Head of caudate nucleus (tissue), 42 donors: ENCODE measurements at places on chromosomes 5 and 9.

DNA sequence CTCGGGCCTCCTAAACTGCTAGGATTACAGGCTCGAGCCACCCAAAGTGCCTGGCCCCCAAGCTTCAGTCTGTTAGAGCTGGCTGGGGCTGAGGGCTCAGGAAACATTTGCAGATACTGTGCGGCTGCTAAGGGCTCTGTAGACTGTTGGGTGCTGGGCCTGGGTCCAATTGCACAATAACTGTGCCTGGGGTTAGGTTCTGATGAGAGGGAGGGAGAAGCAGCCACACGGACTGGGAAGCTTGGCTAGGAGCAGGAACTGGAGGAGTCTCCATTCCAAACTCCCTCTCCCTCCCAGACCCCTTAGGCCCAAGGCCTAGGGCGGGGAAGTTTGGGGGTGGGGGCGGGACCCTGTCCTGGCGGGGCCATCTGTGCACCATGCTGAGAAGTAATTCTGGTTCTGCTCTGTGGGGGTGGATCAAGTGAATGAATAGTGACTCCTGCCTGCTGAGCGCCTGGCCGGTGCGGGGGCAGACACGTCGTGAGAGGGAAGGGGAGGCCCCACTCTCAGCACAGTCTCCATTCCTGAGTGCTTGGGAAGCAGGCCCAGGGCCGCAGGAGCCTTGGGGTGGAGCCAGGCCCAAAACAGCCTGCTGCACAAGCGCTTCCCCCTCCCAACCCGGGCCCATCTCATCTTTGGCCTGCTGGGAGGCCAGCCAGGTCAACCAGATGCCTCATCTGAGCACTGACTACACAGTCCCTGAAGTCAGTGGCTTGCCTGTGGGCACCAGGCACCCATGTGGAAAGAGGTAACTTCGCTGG lies 1.5 kb downstream of the ASS1 start:
- no peak for DNase-seq

DNA sequence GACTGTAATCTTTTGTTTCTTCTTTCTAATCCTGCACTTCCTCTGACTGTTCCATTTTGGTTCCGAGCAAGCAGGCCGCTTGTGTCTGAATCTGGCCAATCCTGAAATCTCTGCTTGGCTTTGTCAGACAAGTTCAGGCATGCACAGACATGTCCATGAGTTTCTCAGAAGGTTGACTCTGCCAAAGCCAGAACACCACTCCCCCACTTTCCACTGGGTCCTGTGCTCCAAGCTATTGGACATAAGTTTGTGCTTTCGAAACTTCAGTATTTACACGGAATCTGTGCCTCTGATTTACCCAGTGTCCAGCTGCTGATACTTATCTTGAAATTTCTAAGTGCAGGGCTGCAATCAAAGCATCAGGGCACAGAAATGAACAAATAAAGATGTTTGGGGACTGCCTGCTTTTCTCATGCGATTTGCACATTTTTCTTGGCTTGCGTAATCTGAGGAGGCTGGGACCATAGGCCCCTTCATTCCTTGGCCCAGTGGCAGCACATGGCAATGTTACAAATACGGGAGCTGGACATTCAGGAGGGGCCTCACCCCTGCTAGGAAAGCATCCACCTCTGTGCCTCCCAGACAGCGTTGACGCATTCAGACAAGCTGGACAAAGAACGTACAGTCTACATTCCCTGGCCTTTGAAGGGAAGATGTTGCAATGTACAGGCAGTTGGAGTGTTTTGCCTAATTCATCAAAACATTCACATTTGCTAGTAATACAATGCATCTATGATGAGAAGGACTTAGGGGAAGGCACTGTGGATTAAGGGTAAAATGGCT lies 209.2 kb upstream of the PAPPA start:
- no peak for DNase-seq

GRCh38 chr9:81237565-81238231 lies 451.6 kb downstream of the TLE1 start:
- no peak for DNase-seq

- no peak for DNase-seq
Observed at GRCh38 chr9:119697996-119698395, 328.8 kb upstream of the BRINP1 start.

GRCh38 chr5:143141652-143142051 lies 261.8 kb downstream of the NR3C1 start:
- no peak for DNase-seq

DNA sequence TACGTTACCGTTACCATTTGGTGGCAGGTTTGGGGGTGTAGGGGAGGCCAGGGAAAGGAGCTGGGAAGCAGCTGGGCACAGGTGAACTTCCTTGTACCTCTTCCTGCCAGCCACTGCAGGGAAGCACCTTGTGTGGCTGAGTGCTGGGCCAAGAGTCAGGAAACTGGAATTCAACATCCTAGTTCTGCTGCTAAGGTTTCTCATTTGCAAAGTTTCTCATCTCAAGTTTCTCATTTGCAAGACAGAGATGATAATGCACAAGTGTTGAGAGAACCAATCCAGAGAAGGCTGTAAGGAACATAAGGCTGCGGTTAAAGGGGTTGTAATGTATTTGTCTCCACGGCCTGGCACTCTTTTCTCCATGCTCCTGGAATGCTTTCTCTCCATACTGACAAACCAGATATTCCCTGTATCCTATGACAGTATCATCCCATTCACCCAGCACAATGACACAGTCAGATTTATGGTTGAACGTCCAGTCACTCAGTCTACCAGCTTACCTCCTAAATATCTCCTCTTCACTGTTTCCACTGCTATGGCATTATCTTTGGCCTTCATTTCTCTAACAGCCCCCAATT lies 33.6 kb upstream of the LARP1 start:
- no peak for DNase-seq

DNA sequence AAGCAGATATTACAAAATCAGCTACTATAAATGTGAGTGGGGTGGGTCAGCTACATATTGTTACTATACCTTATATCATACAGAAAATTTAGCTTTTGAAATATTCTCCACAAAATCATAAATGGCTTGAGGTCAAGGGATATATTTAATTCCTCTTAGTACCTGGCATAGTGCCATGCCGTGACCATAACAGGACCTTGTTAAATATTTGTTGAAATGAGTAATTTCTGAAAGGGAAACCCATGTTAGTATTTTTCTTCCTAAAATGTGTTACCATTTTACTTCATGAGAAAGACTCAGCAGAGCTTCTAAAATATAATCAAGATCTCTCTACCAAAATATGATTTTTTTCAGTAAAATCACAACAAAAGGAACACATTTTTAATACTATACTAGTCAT lies 14.8 kb downstream of the ATP10B start:
- no peak for DNase-seq

- DNase-seq = no peak
Observed at GRCh38 chr9:109214414-109214813, 47.4 kb upstream of the FRRS1L start.

DNA sequence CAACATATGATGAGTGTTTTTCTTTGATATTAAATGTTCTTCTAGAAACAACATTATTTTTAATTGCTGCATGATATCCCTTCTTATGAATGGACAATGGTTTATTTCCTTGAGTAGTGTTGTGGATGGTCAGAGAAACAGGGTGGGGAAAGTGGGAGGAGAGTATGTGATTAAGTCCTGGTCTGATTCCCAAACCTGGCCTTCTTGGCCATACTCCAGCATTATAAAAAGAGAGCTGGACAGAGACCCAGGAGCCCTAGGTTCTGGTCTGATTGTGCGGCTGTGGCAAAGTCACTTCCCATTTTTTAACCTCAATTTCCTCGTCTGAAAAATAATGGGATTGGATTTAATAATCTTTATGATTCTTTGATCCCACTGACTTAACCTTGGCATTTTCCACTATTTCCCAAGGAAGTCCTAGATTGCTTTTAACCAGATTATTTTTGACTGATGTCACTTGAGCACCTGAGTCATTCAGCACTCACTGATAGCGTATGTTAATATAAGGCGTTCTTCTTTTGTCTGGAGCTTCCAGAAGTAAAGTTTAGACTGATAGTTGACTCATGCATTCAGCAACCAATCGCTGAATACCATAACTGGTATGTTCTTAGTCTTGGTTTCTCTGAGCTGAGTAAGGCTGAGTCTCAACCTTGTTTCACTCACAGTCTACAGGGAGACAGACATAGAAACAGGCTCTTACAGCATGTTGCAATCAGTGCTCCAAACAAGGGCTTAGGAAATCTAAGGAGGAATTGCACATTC lies 26.2 kb downstream of the OSMR start:
- DNase-seq = no peak

DNA sequence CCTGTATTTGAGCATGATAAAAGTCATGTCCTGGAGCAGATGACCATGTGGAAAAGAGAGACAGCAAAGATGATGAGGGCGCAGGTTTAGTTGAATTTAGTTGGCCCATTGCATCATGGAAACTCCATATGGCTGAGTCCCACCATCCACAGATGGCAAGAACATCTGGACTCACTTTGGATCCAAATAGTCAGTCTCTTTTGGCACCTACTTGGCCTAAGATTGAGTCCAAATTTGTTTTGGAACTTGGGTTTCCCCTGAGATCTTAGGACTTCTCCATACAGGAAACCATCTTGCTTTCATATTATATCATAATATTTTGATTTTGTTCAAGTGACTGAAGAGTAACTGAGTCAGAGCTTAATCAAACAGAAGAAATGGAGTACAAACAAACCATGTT lies 217.5 kb downstream of the DRD1 start:
- DNase-seq = no peak

- DNase-seq = no peak
Observed at GRCh38 chr5:172795318-172795977, 24.5 kb upstream of the DUSP1 start.

- no peak for DNase-seq
Observed at GRCh38 chr9:2290382-2290781, 275.2 kb downstream of the SMARCA2 start.

DNA sequence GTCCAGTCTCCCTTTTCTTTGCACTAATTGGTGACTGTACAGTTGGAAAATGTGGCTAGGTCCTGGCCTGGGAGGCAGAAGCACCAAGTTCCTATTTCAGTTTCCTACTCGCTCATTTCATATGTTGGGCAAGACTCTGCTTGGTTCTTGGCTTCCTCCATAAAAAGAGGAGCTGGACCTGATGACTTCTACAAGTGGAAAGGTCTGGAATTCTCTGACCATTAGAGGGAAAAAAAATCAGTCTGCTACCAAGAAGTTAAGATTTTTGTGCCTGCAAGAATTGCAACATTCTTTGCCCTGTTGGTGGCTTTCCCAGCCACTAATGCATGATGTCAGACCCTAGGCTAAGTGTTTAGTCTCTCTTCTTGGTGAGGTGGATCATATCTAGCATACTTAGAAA lies 91.5 kb downstream of the WDR41 start:
- no peak for DNase-seq

GRCh38 chr5:160660132-160660531 lies 191.9 kb downstream of the ATP10B start:
- DNase-seq = no peak

DNA sequence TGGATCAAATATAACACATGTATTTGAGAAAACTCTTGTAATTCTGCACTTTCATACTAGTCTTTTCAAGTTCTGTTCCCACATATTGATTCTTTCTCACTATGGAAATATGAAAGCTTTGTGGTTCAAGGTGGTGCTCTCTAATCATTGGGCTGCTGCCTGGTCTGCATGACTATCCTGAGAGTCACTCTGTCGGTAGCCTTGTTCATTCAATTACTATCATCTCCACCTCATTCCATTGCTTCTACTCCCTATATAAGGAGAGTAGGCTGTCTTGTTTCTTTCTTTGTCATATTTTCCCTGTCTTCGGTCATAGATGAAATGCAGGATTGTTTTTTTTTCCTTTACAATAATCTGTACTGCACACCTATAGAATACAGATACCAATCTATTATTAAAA lies 341.4 kb upstream of the ACTBL2 start:
- DNase-seq = no peak

DNA sequence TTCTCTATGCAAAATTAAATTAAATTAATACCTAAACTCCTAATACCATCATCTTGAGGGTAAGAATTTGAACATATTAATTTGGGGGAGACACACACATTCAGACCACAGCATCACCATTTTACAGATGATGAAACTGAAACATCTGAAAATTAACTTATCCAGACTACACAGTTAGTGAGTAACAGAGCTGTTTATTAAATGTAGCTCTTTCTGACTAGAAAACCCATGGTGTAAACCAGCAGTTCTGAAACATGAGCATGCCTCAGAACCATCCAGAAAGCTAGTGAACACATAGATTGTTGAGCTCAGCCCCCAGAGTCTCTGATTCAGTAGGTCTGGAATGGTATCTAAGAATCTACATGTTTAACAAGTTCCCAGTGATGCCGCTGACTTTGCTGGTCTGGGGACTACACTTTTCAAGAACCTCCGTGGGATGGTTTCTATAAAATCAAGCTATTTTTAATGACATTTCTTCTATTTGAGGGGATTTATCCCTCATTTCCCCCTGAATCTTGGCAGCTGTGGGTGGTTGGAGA lies 113.5 kb downstream of the RORB start:
- no peak for DNase-seq

- DNase-seq = no peak
Observed at GRCh38 chr9:117414220-117414905, 494 bp downstream of the ASTN2 start.

DNA sequence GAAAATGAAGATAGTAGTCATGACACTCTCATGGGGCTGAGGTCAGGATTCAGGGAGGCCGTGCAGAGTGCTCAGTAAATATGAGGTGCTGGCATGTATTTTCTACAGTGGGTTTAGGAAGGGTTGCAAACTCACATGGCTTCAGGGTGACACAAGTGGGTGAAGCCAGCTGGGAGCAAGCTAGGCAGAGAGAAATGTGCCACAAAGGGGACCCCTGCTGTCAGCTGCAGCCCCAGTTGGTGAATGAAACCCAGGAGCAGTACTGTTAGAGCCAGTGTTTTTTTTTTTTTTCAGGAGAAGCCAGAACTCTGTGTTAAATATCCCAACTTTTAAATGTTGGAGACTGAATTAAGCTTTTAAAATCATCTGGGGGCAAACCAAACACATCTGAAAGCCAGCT lies 75.3 kb downstream of the INSYN2B start:
- no peak for DNase-seq

DNA sequence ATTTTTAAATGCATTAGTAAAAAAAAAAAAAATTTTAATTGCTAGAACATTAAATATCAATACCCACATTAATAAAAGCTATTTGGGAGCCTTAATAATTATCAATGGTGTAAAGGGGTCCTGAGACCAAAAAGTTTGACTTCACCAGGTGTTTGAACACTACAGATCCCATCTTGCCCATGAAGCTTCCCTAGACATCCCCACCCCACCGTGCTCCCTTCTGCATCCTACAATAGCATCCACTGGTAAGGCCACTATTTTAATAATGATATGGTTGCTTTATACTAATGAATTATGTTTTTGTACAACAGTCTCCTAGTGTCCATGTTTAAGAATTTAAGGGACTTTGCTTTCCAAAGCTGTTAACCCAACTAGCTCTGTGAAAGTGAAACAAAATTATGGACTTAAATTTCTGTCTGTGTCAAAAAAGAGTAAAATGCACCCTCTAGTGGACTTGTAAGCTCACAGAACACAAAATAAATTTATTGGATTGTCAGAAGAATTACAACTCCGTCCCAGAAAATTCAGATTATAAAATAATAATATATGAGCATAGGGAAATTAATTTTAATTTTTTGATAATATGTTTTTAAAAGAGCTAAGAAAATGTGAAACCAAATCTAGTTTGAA lies 76.0 kb downstream of the ARL15 start:
- DNase-seq = no peak

GRCh38 chr9:37617832-37618231 lies 25.4 kb upstream of the TOMM5 start:
- DNase-seq = no peak
